ENCODE measurements at places on chromosomes 7 and 10.

GRCh38 chr7:1025743-1026581, 18.4 kb upstream of the GPR146 start:
- no peak for DNase-seq
- no peaks in the 10 kb centered on the region for H3K27me3 ChIP-seq
- H3K4me1 ChIP-seq, result peaks cover 18% of the 10 kb centered on the region
- H3K27ac ChIP-seq, result no peak overlapping the region
- H3K36me3 ChIP-seq, result peaks cover 13% of the 10 kb centered on the region
- no peak overlapping the region for H3K4me3 ChIP-seq

DNA sequence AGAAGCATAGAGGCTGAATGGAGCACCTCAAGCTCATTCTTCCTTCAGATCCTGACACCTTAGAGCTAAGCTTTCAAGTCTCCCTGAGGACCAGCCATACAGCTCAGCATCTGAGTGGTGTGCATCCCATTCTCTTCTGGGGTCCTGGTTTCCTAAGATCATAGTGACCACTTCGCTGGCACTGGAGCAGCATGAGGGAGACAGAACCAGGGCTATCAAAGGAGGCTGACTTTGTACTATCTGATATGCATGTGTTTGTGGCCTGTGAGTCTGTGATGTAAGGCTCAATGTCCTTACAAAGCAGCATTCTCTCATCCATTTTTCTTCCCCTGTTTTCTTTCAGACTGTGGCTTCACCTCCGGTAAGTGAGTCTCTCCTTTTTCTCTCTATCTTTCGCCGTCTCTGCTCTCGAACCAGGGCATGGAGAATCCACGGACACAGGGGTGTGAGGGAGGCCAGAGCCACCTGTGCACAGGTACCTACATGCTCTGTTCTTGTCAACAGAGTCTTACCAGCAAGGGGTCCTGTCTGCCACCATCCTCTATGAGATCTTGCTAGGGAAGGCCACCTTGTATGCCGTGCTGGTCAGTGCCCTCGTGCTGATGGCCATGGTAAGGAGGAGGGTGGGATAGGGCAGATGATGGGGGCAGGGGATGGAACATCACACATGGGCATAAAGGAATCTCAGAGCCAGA, 31.0 kb downstream of the PRSS2 start:
- H3K27ac ChIP-seq, result peak overlapping the region; percentile 99
- DNase-seq, result no peak
- H3K4me3 ChIP-seq, result peak overlapping the region; percentile 6
- H3K4me1 ChIP-seq, result peaks cover 78% of the 10 kb centered on the region
- H3K36me3 ChIP-seq, result peaks cover 45% of the 10 kb centered on the region
- no peaks in the 10 kb centered on the region for H3K27me3 ChIP-seq

DNA sequence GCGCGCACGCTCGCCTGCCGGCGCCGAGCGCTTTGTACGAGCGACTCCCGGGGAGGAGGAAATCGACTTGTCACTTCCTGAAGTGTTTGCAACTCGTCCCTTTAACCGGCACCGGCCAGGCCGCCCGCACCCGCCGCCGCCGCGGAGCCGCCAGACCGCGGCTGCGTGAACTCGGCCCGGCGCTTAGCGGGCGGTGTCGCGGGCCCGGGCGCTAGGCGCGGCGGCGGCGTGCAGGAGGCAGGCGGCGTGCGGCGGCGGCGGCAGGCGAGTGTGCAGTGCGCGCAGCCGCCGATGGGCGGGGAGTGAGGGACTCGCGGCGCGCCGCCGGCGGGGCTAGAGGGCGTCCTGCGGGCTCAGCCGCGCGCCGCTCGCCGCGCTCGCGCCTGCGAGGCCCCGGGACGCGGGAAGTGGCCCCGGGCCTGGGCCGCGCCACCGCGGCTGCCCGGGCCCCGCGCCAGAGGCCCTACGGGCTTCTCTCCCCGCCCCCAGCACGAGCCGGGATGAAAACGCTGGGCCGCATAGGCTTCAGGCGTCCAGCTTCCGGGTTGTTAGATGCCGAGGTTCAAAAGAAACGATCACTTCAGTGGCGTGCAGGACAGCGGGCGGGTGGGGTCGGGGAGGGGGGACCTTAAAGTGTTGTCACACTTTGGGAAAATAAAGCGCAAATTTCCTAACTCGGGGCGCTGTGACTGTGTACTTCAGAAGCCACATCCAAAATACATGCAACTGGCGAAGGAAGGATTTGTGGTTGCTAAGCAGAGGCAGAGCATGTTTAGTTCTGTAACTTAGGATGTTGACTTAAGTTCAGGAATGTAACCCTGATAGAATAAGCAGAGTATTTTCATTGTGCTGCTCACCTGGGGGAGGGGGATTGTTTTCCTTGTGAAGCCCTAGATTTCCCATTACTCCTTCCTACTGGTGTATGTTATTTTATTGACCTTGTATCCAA, at the start of gene FAM53B:
Gene FAM53B, minus strand, starts transcription at position 277 of the 949 bp plus-strand sequence. CDS start 37,665 bp downstream, outside the sequence.
- H3K4me1 ChIP-seq, result peaks cover 40% of the 10 kb centered on the region
- H3K36me3 ChIP-seq, result no peaks in the 10 kb centered on the region
- peak within 1 kb of the TSS; percentile 81 for H3K4me3 ChIP-seq
- H3K27ac ChIP-seq, result peak within 1 kb of the TSS; percentile 80
- DNase-seq, result peak; percentile 66

- H3K27me3 ChIP-seq, result no peaks in the 10 kb centered on the region
- no peak overlapping the region for H3K4me3 ChIP-seq
- H3K4me1 ChIP-seq, result no peaks in the 10 kb centered on the region
- no peak overlapping the region for H3K27ac ChIP-seq
- H3K36me3 ChIP-seq, result no peaks in the 10 kb centered on the region
- DNase-seq, result no peak
Observed at GRCh38 chr10:11504566-11505285, 106.7 kb downstream of the USP6NL start.

GRCh38 chr7:137474540-137475026, 131.1 kb upstream of the PTN start:
- no peaks in the 10 kb centered on the region for H3K36me3 ChIP-seq
- no peaks in the 10 kb centered on the region for H3K27me3 ChIP-seq
- no peak for DNase-seq
- H3K4me3 ChIP-seq, result no peak overlapping the region
- H3K4me1 ChIP-seq, result no peaks in the 10 kb centered on the region

DNA sequence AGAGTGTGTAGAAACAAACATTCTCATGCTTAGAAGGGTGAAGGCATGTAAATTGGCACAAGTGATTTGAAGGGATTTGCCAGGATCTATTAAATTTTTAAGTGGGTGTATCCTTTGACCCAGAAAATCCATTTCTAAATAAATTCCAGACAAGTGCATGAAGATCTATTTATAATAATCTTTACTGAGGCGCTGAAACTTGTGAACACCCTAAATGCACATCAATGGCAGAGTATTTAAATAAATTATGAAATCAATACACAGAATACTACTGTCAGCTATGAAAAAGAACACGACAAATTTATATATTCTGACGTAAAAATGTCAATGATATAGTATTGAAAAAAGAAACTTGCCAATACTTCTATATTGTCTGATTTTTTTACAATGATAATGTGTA, 17.9 kb downstream of the ZNF777 start:
- no peaks in the 10 kb centered on the region for H3K27me3 ChIP-seq
- H3K4me3 ChIP-seq, result no peak overlapping the region
- no peak for DNase-seq
- no peak overlapping the region for H3K27ac ChIP-seq
- H3K4me1 ChIP-seq, result no peaks in the 10 kb centered on the region
